SJSA1 (cell line): ENCODE measurements at places on chromosomes 7 and 10. TPM values are rescaled to one million over a fixed set of nuclear protein-coding genes. Genes with fewer than 3 reads are reported as not detected.

- DNase-seq: no peak
These were observed 65.1 kb downstream of the SLC37A3 start for GRCh38 chr7:140333223-140333622.

- no peak for DNase-seq
These were observed at the start of gene SNX10 for GRCh38 chr7:26291699-26292538. TSS of gene SNX10 (plus strand) at chr7:26291862. CDS start at chr7:26346443, 54,581 bp downstream.

Gene SLC26A5
- not detected in 2 replicates for total RNA-seq

Gene KCNIP2
- 0.58 TPM in 1 of 2 replicates, not detected in the other for total RNA-seq
